Osteocyte (in vitro differentiated cells): ENCODE measurements at places on chromosomes 4 and X.

- DNase-seq, result no peak
These were observed 144.2 kb downstream of the RELL1 start for GRCh38 chr4:37541956-37542355.

DNA sequence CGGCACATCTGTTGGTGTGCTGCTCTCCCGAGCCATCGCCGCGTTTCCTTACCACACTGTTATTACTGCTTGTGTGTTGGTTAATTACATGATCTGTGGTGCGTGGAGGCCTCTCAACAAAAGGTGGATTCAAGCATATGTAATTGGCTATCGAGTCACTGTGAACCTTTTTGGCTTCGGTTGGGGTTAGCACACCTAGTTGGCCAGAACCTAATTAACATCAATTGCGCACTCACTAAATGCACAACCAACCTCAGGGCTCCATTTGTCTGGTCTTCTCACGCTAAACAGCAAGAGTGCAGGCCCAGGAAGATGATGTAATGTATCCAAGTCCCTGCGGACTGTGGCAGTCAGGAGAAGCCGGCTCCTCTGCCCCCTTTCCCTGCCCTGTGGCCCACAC lies 17.4 kb downstream of the ENPP6 start:
- DNase-seq, result no peak

DNA sequence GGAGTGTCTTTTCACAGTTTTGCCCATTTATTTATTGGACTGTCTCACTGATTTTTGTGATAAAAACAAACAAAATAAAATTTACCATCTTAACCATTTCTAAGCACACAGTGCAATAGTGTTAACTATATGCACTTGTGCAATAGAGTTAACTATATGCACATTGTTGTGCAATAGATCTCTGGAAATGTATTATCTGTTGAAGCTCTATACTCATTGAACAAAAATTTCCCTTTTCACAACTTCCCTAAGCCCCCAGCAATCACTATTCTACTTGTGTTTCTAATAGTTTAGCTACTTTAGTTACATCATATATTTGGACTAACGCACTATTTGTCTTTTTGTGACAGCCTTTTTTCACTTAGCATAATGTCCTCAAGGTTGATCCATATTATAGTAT lies 59.7 kb upstream of the BEX4 start:
- no peak for DNase-seq

DNA sequence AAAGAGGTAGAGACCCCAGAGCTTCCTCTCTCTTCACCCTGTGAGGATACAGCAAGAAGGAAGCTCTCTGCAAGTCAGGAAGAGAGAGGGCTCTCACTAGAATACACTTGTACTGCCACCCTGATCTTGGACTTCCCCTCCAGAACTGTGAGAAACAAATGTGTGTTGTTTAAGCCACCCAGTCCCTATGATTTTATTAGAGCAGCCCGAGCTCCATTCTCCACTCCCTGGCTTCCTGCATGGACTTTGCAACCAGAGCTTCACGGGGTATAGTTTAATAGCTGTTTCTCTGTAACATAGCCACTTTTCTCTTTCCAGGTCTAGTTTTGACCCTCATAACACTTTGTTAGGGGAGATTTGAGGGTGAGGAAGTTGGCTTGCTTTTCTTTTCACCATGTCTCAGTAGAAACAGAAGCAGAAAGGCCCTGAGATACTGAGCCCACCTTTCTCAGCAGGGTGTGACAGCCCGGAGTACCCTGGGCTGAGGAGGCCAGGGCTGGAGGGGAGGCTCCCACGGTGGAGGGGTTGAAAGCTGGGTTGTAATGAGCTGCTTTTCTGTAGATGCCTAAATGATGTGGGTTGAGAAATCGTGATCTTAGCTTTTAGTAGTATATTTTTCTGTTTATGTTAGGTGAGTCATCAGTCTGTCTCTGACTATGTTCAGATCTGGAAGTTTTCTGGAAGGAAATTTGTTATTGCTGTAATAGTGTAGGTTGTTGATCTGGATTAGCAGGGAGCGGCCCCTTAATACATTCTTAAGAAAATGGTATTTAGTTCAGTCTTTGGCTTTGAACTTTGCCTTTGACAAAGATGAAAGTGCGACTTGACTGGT lies 118.6 kb downstream of the PTTG2 start:
- no peak for DNase-seq

DNA sequence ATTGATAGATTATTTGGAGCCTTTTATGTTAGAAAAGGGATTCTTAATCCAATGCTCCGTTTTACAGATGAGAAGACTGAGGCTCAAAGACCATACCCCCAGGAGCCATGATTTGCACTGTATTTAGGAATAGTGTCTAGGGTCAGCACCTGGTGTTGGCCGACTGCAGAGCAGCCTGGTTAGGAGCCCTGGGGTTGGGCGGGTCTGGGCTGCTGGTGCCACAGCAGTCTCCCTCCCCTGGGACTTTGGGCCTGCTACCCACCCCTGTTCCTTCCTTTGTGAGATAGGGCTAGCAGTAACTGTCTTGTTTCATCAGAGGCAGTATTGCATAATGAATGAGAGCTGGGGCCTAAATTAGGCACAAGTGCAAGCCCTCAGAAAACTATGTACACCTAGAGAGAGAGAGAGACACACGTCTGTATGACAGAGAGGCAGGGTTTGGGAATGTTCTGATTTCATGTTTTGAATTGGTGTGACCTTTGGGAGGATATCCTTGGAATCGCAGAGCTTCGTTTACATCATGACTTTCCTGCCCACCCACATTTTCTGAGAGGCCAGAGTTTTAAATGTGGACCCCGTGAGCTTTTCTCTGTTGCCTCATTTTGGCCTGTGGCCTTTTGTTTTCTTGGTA lies 111.7 kb downstream of the PTTG2 start:
- no peak for DNase-seq

GRCh38 chr4:66554826-66555225 lies 884.5 kb upstream of the EPHA5 start:
- no peak for DNase-seq

- DNase-seq, result no peak
These were observed 651.1 kb downstream of the ANKRD50 start for GRCh38 chr4:124061413-124061812.

DNA sequence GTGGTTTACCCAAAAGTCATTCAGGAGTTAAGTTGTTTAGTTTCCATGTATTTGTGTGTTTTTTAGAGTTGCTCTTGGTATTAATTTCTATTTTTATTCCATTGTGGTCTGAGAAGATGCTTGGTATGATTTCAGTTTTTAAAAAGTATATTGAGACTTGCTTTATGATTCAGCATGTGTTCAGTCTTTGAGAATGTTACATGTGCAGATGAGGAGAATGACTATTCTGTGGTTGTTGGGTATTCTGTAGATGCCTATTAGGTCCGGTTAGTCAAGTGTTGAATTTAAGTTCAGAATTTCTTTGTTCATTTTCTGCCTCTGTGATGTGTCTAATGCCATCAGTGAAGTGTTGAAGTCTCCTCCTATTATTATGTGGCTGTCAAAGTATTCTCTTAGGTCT lies 249.4 kb downstream of the ARHGAP10 start:
- no peak for DNase-seq

DNA sequence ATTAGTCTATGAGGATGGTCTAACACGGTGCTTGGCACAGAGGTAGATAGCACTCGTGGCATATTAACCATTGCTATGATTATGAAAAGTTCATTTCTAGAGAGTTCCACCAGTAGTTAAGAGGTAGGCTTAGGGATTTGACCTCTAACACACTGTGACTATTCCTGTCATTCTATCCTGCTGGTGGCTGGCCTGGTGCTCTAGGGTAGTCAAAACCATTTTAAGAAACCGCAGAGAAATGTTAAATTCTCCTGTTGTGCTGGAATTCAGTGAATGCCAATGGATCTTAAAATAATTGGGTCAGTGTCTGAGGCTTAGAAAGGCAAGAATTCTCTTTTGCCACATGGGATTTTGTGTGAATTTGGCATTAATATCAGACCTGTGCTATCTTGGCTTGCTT lies 53.9 kb downstream of the VGLL1 start:
- DNase-seq, result no peak

DNA sequence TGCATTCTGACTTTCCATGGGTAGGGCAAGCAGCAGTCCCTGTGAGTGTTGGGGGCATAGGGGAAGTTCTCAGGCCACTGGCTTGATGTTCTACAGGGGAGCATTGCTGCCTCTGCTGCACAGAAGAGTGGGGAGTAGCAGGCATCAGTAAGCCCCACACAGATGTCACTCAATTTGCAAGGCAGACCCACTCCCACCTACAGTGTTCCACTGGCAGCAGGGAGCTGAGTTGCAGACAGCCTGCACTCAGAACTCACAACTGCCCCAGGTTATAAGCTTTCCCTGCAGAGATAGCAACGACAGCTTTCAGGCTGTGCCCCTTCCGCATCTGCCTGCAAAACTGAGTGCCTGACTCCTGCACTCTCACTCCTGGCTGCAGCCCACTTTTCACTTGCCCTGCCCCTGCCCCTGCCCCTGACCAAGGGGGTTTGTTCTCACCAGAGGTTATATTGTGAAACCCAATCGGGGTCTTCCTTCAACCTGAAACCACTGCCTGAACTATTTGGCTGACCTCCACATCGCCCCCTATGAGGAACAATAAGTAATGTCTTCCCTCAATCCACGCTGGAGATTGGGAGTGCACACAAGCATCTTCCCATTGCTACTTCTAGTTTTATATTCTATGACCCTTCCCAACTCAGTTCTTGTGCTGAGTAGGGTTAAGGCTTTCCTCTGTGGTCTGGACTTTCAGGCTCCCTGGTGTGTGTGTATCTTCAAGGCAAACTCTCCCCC lies 227.4 kb upstream of the CXorf51B start:
- no peak for DNase-seq
